Activated effector memory CD4-positive, alpha-beta T cell treated with Interleukin-2 at 50 U/mL for 16 hours (primary cell): ENCODE measurements at places on chromosomes 1 and 21.

DNA sequence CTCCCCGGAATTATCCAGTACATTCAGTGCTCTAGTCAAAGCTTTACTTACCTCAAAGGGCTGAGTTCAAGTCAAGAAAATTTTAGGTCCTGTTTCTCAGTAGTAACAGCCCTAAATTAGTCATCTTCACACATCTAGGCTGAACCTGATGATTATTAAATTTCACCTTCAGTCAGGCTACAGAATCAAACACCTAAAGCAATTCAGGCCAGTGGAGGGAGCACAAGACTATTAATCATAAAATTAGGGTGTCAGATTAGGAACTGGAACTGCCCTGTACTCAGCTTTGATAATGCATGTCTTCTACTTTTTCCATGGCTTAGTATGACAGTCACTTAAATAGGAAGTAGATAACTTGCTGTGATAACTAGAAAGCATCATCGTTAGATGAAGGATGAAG is 28.4 kb upstream of the BCAS2 start:
- no peak for DNase-seq

GRCh38 chr1:94876362-94876761 is 50.5 kb downstream of the CNN3 start:
- DNase-seq, result no peak

- no peak for DNase-seq
These were observed 13.0 kb upstream of the NEK7 start for GRCh38 chr1:198143797-198144196.

GRCh38 chr1:75067975-75068374 is 66.2 kb upstream of the LHX8 start:
- no peak for DNase-seq

- no peak for DNase-seq
These were observed 26.4 kb downstream of the LRRC8D start for GRCh38 chr1:89847191-89847729.

DNA sequence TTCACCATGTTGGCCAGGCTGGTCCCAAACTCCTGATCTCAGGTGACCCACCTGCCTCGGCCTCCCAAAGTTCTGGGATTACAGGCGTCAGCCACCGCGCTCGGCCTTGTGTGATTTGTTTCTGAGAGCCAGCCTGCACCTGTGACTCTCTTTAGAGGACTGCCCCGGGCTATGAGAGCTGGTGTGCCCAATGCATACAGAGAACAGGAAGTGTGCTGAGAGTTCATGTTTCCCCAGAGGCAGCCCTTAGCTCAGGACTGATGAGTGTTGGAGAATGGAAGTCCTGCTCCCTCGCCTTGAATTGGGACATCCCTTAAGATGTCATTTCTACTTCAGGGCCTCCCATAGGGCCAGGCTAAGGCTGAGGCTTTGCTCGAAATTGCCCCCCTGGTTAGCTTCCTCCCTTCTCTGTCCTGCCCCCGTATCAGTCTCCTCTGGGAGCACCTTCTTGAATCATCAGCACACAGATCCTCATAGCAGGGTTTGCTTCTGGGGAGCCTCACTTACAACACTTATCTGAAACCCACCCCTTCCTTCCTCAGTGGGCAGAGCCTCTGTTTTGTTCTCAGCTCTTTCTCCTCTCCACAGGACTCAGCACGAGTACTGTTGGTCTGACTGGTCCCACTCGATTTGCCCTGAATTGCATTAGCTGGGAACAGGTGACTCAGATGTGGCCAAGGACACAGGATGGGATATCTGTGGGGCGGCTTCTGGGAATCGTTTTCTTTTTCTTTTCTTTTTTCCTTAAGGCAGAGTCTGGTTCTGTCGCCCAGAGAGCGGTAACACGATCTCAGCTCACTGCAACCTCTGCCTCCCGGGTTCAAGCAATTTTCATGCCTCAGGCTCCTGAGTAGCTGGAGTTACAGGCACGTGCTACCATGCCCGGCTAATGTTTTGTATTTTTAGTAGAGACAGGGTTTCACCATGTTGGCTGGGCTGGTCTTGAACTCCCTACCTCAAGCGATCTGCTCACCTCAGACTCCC is 80.1 kb downstream of the UBIAD1 start:
- DNase-seq, result no peak

- no peak for DNase-seq
These were observed 19.6 kb downstream of the CCDC24 start for GRCh38 chr1:44010935-44011471.

DNA sequence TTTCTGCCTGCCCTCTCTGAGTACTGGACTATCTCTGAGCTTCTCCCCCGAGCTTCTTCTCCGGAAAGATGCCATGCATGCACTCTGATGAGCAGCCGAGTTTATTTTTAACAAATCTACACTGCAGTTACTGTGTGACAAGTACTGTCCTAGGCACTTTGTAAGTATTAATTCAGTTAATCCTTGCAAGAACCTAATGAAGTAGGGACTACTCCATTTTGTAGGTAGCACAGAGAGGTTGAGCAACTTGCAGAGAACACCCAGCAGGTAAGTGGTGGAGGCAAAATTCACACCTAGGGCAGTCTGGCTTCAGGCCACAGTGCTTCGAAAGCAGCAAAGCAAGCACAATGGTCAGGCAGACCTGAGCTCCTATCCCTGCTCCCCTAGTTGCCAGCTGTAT is 3.8 kb upstream of the TAL1 start:
- no peak for DNase-seq

DNA sequence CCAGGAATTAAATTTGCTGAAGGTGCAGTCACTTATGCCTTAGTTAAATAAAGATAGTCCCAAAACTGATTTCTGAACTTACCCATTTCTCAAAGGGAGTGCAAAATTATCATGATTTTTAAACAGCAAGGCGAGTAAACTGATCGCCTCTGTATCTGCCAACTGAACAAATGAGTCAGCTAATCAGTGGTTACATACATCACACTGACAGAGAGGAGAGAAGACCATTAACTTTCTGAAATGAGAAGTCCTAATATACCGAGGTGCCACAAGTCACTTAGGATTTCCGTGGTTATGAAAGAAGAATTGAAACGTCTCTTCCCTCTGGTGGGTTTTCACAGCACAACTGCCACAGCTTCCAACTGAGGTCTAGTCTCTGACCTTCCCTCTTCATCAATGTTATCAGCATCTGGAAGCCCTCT is 400.7 kb downstream of the SMYD3 start:
- DNase-seq, result no peak

GRCh38 chr21:45528981-45529784 is 13.1 kb downstream of the SLC19A1 start:
- DNase-seq, result no peak

DNA sequence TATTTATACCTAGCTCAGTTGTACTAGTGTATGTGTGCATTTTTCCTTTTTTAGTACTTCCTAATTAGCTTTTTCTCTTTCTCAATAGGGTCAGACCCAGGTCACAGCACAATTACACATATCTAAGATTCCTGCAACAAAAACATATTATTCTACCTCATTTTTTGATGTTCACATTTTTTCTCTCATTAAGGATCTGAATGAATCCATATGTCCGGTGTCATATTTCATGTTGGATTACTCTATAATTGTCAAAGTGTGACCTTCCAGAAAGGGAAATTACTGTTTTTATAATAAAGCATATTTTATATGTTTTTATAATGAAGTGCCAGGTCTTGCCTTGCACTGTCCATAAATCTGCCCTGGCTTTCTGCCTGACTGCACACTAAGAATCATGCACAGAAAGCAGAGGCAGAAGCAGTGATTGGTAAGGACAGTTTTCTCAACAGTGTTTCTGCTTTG is 143.7 kb downstream of the KCNT2 start:
- no peak for DNase-seq

DNA sequence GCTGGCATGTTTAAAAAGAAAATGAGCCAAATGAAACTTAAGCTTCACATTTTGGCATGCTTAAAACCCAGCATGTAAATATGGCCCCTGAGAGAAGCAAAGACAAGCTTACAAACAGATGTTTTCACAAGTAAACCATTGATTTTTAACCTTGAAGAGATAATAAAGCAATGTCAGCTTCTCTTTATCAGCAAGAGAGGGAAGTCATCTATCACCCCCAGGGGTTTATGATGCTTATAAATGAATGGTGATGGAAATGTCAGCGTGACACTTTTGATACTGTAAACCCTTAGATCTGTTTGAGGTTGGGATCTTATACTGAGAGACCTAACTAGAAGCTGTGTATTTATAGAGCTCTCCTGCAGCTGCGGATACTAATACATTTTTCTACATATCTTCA is 471.3 kb downstream of the PLA2G4A start:
- DNase-seq, result no peak

GRCh38 chr1:81650776-81651175 is 150.0 kb upstream of the ADGRL2 start:
- no peak for DNase-seq

GRCh38 chr1:230185076-230186001 is 118.3 kb downstream of the GALNT2 start:
- no peak for DNase-seq

- DNase-seq, result no peak
These were observed 51.8 kb upstream of the GFI1 start for GRCh38 chr1:92538413-92539061.

DNA sequence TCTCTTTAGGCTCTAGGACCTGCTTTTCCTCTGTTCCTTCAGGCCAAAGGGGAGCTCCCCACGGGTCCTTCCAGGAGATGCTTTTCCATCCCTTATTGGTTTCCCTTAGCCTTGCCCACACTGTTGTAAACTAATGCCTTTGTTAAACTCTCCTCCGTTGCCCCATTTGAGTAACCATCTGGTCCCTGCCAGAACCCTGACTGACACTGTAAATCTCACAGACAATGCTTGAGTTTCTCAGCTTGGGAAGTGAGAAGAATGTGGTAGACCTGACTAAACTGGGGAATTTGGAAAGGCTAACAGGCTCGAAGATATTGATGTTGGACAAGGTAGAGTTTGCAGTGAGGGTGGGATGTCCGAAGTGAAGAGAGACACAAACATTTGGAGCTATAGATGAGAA is 11.4 kb downstream of the AKNAD1 start:
- DNase-seq, result no peak

DNA sequence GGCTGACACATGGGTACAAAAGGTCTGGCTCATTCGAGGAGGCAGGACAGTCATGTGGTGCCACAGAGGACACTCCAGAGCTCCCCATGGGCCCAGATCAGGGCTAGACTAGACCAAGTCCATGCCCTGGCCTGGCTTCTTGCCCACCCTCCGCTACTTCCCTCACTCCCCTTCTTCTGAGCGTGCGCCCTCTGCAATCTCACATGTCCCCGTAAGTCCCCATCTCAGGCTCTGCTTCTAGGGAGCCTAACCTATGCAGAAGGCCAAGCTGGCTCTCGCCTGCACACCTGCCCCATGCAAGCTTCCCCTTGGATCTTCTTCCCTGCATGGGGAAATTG is 553.6 kb downstream of the PTPRU start:
- DNase-seq, result no peak

GRCh38 chr1:199157494-199157893 is 518.7 kb downstream of the PTPRC start:
- no peak for DNase-seq

DNA sequence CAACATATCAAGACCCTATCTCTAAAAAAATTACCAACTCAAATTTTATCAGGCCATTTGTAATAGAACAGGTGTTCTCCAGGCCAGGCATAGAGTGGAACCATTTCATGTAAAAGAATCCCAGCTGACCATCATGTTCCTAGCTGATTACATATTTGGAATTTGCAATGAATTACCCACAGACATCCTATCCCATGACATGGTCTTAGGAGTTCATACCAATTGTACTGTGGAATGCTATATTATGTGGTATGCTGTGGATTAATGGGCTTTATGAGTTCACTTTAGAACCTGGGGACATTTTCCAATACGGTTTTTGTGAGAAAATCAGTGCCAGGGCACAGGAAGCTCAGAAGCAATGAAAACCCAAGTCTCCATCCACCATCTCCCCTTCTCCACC is 110.3 kb downstream of the ZNF281 start:
- no peak for DNase-seq

DNA sequence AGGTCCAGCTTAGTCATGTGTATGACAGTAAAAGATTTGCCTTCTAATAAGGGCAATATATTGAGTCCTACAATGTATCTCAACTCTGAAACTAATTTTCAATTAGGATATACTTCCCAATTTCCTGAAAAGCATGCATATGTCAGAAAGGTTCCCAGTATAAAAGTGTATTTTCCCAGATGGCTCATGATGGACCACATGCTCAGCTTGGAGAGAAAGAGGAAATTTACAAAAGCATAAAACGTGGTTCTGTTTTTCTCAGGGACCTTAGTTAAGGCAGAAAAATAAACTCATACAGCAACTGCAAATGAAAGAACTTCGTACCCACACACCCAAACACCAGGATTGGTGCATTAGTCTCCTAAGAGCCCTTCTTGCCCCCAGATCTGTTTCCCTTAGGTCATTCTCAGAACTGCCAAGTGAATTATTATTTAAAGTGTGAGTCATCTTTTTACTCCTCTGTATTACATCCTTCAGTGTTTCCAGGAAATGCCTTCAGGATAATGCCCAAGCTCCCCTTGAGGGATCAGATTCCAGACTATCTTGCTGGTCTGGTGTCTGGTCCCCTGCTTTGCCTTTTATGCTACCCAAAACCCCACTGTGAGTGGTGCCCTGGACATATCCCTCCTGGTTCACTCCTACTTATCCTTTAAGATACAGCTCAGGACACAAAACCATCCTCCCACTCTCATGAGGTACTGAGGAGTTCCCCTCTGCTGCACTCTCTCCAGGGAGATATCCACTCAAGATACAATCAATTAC is 57.4 kb downstream of the SSX2IP start:
- DNase-seq, result no peak

- no peak for DNase-seq
These were observed 17.3 kb downstream of the CD58 start for GRCh38 chr1:116553386-116554115.

- no peak for DNase-seq
These were observed 29.7 kb downstream of the OLFML3 start for GRCh38 chr1:114008993-114009392.

DNA sequence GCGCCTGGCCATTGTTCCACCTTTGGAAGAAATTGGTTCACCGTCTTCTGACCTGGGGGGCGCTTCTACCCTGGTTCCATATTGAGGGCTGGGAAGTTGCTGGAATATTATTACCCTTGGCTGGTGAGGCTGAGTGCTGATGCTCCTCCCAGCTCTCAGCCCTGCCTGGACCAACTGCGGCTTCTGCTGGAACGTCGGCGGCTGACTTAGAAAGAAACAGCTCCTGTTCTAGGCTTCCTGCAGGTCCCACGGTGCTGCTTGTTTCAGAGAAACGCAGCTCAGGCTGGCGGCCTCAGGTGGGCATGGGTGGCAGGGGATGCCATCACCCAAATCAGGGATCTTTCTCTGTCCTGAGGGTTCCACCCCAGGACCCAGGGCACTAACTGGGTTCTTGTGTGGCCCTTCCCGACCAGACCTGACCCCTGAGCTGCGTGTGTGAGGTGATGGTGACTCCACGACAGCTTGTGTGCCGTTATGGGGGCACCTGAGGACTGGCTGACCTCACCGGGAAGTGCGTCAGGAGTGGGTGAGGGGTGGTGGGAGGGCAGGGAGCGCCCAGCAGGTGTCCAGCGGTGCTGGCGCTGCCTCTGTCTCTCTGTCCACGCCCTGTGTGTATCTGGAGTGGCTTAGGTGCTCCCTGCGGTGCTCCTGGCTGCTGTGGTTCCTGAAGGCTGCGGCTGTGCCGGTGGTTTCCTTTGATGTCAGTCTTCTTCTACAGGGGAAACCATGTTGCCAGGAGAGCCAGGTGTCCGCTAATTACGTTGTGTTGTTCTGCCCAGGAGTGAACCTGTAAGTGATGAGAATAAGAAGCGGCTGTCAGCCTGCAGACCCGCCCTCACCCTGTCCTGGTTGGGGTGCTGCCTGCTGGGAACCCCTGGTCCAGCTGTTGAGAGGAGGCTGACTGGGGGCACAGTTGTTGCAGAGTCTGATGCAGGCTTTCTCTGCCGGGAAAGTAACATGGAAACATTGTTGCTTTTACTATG is 8.9 kb downstream of the SKI start:
- peak; percentile 47 for DNase-seq
